Bone marrow (tissue), 2 donors: ENCODE measurements at places on chromosomes 6 and 20.

DNA sequence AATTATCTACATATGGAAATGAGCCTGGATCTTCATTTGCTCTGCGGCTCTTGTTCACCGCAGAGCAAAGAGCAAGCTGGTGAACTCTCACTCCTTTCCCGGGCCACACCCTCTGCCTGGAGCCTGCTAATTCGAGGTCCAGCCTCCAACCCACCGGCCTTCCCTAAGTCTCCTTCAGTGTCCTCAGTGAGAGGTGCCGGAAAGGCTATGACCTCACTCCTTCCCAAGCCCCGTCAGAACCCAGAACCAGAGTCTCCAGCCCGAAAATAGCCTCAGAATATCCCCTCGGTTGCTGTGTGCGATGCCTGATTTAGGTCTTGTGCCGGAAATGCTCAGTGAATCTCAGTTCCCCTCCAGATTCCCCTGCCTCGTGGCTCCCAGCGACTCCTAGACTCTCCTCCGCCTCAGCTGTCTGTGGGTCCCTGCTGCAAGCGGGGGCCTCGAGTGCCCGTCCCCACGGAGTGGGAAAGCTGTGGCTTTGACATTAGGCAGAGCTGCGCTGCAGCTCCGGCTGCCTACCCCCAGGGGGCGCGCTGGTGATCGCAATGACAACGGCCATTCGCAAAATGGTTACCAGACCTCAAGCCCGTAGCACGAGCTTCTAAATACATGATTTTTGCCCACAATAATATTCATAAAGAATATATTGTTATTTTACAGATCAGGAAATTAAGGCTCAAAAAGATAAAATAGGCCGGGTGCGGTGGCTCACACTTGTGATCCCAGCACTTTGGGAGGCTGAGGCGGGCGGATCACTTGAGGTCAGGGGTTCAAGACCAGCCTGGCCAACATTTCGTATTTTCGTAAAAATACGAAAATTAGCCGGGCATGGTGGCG, 4.1 kb upstream of the BNIP5 start:
- DNase-seq, result peak; percentile 41

- DNase-seq, result no peak
These were observed 14.4 kb upstream of the RNF24 start for GRCh38 chr20:4029505-4030467.

GRCh38 chr6:157268396-157268795, 54.9 kb downstream of the TMEM242 start:
- no peak for DNase-seq

- no peak for DNase-seq
These were observed 520.9 kb downstream of the HTR1B start for GRCh38 chr6:76942203-76942966.

GRCh38 chr20:41408156-41408794, 41.7 kb upstream of the EMILIN3 start:
- DNase-seq, result peak; percentile 33

DNA sequence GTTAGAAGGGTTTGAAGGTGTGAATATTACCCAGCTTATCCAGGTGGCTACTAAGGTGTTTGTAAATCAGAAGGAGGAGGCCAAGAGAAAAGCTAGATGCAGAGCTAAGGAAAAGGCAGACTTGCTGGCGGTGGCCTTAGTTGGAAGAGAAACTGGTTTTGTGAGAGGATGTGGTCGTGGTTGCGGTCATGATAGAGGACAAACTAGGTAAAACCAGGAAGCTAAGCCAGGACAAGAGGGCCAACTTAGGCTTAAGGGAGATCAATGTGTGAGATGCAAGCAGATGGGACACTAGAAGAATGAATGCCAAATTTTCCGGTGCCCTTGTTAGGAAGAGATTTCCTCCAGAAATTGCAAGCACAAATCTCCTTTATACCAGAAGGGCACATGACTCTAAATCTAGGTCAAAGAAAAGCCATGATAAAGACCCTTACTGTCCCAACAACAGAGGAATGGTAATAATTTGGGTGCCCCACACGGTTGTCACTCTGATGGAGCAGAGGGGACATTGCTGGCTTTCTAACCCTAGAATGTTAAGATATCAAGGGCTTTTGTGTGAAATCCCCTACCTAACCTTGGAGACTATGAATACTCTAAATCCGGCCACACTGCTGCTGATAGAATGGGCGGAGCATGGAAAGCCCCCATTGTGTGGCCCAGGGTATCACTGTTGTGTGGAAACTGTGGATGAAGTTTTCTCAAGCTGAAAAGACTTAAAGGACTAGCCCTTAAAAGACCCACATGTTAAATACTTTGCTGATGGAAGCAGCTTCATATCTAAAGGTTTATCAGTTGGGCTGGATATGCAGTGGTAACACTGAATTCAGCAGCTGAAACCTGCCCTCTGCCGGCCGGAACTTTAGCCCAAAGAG, 7.8 kb downstream of the IL22RA2 start:
- no peak for DNase-seq

DNA sequence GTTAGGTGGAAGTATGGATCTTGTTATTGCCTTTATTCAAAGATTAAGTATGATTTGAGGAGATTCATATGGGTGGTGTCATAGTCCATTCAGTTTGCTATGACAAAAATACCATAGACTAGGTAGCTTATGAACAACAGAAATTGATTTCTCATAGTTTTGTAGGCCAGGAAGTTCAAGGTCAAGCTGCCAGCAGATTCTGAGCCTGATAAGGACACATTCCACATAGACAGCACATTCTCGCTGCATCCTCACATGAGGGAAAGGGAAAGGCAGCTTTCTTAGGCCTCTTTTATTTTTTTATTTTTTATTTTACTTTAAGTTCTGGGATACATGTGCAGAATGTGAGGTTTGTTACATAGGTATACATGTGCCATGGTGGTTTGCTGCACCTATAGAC, 27.7 kb downstream of the ME1 start:
- DNase-seq, result no peak

GRCh38 chr6:137254966-137255365, 35.8 kb upstream of the IFNGR1 start:
- no peak for DNase-seq

GRCh38 chr20:53489528-53489927, 104.1 kb downstream of the ZNF217 start:
- DNase-seq, result no peak

DNA sequence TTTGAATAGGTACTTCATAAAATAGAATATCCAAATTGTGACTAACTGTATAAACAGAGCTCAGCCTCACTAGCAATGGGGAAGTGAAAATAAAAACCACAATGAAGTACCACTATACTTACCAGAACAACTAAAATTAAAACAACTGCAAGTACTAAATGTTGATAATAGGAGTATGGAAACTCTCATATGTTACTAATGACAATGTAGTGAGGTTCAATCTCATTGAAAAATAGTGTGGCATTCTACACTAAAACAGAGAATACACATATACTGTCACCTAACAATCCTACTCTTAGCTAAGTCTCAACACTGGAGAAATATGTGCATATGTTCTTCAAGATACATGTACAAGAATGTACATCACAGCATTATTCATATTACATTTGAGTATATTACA, 132.0 kb upstream of the CARMIL1 start:
- no peak for DNase-seq

DNA sequence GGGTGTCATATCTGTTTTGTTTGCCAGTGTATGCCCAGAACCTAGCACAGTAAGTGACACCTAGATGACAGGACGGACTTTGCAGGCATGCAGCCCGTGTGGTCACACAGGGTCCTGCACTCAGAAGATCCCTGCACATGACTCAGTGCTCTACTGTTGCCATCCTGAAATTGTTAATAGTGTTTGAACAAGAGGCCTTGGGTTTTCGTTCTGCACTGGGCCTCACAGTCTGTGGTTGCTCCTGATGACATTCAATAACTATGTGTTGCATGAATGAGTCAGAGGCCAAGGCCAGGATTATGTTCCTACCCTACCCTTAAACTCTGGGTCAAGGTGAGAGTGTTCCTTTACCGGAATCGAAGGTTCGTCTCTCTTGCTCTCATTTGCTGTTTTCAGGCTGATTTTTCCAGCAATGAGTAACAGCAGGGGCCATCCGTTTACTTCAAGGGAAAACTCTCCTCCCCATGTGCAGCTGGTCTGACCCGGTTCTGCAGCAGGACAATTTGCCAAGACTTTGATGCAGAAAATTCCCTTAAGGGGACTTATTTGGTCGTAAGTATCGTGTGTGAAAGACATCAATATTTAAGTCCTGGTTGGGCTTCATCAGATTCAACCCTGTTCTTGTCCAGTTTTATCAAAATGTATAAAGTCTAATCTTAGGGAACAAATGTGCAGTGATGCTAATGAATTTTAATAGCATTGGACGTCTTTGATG, 13.0 kb upstream of the PFDN4 start:
- DNase-seq, result no peak

DNA sequence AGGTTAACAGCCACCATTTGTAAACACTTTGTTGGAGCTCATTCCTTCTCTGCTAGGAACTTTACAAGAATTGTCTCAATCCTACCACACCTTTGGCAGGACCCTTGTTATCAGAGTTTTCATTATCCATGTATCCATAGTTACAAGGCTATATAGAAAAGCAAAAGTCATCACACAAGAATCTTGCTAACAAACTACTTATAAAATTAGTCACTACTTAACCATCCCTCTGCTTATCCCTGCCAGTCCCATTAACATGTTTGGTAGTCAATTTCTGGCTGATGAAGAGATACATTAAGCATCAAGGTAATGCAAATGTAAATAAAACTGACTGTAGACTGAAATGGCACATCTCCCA, 10.4 kb downstream of the ZSWIM3 start:
- DNase-seq, result no peak

DNA sequence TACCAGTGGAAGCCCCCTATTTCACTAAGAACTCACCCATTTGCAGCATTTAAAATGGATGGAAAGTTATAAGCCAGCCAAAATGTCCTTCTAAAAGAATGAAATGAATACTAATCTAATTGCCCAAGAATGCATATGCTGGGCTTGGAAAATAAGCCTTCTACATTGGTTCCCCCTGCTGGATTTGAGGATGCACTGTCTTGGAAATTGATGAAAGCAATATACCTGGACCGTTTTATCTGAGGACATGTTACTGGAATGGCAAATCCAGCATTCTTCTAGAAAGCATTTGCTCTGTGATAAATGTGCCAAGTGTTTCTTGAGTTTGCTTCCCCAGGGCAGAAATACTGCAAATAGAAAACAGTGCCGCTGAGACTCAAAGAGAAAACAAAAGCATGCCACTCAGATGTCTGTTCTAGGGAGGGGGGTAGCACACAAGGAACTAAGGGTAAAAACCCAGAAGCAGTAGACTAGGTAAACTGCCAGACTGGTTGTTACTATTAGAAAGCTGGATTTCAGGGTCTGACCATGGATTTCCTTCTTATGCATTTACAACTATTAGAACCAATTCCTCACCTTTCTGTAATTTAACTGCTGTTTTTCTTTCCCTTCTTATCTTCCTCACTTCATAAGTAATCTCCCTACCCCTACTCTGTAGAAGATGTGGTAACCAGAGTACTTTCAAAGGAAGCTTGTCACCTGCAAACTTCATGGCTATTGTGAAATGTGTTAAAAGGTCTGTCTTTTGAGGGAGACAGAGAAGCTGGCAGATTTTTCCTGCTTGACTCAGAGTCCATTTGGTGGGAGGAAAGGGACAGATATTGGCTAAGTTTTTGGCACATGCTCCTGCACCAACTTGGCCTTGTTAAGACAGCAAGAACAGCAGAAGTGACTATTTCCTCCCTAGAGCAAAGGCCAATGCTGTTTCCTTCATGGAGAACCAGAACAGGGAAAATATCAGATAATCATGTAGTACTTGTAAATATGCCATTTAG, 642.6 kb downstream of the KIF16B start:
- DNase-seq, result no peak

GRCh38 chr6:155041741-155042279, 46.7 kb downstream of the TIAM2 start:
- DNase-seq, result no peak

DNA sequence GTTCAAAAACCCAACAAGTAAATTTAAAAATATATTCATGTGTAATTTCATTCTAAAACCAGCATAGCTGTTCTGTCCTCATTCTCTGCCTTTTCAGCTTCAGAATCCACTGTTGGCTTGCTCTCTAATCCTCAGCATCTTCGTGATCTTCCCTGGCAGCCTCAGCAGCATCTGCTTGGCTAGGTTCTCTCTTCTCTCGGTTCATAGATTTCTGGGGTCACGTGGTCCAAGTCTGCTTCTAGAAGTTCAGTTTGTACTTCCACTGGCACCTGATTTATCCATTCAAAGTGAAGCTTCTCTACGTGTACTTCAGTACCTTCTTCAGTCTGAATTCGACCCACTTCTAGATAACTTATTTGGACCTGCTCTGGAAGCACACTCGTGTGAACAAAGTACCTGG, 245.7 kb downstream of the EPM2A start:
- DNase-seq, result no peak

DNA sequence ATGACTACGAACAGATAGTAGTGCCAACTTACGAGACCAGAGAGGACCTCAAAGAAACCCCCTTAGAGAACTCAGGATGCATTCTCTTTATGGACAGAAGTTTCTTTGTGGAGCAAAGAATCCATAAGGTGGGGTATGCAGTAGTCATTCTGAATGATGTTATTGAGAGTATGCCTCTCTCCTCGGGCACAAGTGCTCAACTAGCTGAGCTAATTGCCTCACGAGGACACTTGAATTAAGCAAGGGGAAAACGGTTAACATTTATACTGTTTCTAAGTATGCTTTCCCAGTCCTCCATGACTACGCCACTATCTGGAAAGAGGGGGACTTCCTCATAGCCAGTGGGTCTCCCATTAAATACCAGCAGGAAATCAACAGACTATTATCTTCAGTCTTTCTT, 25.6 kb downstream of the MC3R start:
- DNase-seq, result no peak

- no peak for DNase-seq
These were observed 731 bp upstream of the RBL1 start for GRCh38 chr20:37096415-37097041.

DNA sequence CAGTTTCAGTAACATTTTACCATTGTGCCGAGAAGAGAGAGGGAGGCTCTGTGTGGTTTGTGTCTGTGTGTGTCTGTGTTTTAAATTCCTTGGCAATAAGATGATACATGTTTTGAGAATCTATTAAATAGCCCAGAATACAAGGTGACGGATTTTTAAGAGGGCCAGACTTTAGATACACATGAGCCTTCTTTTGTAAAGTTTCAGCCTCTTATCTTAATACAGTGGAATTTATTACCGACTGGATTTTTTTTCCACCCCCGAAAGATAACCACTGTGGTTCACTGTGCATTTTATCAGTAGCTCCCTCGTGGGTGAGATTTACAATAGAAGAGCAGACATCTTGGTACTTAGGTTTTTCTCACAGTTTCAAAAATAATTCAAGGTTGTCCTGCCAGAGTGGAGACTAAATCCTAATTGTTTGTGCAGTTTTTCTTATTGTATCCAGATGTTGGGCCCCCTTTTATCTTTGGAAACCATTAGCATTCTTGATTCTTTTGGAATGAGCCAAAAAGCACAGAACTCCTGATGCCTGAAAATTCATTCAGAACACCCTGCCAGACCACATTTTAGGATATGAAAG, 49.9 kb downstream of the STK4 start:
- no peak for DNase-seq

- no peak for DNase-seq
These were observed 32.3 kb downstream of the KCNQ5 start for GRCh38 chr6:72654071-72654621.

DNA sequence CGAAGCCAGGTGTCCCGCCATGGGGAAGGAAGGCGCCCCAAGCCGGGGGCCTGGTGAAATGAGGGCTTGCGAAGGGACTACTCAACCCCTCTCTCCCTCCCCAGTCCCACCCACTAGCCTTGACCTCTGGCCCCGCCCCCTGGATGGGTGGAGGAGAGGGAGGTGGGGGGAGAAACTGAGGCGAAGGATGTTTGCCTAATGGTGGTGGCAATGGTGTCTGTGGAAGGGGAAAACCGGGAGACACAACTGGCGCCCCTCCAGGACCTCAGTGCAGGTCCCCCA, at the start of gene POU5F1:
Gene POU5F1 (minus strand): TSS at position 83 of the 282 bp plus-strand sequence. CDS start 62 bp downstream, at position 21.
- DNase-seq, result no peak
